ENCODE measurements at places on chromosomes 3 and 15.

GRCh38 chr3:159783780-159784742, 204.6 kb upstream of the IL12A start:
- DNase-seq: no peak

- no peak for DNase-seq
Observed at GRCh38 chr3:135453326-135453725, 512.2 kb upstream of the PPP2R3A start.

DNA sequence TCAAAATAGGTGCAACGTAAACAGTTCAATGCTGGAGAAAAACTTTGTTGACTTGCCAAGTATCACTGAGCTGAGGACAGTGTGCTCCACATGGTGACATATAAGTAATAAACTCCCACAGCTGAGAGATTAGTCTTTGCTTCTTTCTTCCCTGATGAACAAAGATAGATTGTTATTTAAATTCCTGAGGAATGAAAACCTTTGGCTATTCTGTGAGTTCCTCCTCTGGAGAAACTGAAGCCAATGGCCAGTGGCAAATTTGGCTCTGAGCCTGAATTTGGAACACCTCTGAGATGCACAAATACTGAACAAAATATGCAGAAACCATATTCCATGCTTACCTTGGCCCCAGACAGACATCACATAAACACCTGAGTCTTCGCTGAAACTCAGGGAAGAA, 63.3 kb downstream of the RPL22L1 start:
- DNase-seq: no peak

DNA sequence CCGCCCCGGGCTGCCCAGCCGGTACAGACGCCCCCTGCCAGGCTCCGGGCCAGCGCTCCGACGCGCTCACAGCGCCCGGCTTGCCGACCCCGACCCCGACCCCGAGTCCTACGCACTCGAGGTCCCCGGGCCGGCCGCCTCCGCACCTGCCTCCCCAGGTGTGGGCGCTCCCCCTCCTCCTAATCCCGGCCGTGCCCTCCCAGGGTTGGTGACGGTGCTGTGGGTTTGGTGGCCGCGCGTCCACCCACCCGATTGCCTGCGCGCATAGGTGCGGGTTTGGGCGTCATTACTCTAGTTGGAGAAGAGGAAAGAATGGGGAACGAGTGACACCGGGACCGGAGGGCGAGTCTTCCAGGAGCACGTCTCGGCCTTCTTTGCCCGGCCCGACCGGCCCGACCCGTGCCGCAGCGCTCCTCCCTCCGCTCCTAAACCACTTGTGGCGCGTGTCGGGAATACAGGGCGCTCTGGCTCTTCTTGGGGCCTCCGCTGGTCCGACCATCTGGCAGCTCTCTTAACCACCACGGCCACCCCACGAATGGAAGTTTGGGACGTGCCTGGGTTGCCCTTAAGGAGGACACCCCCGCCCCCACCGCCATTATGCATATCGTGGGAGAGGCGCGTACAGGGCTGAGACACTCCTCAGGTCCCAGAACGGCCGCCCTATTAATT, 810 bp upstream of the THRB start:
- DNase-seq: no peak

DNA sequence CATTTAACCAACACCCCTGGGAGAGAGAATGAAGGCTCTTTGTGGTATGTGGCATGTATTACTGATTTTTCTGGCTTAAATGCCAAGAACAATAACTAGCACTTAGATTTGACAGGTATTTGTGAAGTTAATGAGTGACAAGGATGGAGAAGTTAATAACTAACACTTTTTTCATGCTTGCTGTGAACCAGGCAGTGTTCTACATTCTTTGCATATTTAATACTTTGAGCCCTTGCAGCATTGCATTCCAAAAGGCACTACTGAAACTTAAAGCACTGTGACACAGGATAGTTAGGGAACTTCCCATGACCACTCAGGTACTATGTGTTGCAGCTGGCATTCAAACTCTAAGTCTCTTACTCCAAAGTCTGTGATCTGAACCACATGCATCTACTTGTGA, 650.6 kb downstream of the ZPLD1 start:
- no peak for DNase-seq

DNA sequence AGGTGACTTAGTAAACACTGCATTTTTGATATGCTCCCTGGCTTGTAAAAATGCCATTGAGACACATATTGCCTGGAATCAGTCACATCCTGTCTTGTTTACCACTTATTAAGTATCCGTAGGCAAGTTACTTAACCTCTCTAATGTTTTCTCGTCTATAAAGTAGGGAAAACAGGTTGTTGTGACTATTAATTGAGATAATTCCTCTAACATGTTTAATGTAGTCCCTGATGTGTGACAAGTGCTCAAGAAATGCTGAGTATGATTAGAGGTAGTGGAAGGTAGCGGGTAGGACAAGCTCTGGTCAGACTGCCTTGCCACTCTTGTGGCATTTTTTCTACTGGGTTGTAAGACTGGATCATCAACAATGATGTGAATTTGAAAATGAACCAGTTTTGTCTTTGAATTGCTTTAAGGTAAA, 54.1 kb downstream of the NFKBIZ start:
- DNase-seq: no peak

DNA sequence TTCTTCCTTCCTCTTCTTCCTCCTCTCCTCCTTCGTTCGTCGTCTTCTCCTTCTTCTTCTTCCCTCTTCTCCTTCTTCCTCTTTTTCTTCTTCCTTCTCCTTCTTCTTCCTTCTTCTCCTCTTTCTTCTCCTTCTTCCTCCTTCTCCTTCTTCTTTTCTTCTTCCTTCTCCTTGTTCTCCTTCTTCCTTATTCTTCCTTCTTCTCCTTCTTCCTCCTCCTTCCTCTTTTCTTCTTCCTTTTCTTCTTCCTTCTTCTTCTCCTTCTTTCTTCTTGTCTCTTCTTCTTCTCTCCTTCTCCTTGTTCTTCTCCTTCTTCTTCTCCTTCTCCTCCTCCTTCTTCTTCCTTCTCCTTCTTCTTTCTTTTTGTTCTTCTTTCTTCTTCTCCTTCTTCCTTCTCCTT, 35.3 kb downstream of the SPG21 start:
- DNase-seq: no peak

- DNase-seq: no peak
Observed at GRCh38 chr3:105866656-105867653, 1.9 kb downstream of the CBLB start.

GRCh38 chr15:73699249-73700040, 15.3 kb downstream of the CD276 start:
- no peak for DNase-seq

DNA sequence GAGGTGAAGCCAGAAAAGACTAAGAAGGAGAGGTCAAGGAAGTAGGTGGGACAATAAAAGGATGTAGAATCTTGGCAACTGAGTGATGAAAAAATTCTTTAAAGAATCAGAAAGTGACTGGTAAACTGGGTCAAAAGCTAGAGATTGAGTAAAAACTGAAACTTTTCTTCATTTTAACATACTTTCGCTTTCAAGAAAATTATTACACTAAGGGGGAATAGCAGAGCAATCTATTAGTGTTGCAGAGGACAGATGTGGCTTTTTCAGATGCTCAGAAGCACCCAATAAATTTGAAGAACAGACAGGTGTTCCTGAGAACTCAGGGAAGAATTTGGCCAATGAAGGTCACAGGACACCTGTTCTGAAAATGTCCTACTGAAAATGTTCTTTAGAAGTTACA, 805.4 kb upstream of the ALCAM start:
- no peak for DNase-seq

GRCh38 chr3:153357436-153357835, 195.4 kb downstream of the RAP2B start:
- DNase-seq: no peak

DNA sequence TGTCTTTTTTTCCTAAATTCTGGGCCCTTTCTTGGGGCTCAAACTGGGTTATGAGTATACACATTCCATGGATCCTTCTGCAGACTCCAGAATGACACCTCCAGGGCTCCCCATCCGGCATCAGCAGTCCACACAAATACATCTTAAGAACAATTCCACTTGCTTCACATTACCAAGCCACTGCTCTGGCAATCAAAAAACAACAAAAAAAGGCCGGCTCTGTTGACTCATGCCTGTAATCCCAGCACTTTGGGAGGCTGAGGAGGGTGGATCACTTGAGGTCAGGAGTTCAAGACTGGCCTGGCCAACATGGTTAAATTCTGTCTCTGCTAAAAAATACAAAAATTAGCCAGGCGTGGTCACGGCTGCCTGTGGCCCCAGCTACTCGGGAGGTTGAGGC, 49.9 kb upstream of the LPP start:
- no peak for DNase-seq

GRCh38 chr3:71447803-71448202, 135.7 kb downstream of the FOXP1 start:
- no peak for DNase-seq

Data from stimulated activated CD8-positive, alpha-beta memory T cell treated with anti-CD3 and anti-CD28 coated beads, Interleukin-7, amount 100 ng/mL, for 1 hour (primary cell).